KBM-7 (cell line): ENCODE measurements at places on chromosomes 5 and 9.

DNA sequence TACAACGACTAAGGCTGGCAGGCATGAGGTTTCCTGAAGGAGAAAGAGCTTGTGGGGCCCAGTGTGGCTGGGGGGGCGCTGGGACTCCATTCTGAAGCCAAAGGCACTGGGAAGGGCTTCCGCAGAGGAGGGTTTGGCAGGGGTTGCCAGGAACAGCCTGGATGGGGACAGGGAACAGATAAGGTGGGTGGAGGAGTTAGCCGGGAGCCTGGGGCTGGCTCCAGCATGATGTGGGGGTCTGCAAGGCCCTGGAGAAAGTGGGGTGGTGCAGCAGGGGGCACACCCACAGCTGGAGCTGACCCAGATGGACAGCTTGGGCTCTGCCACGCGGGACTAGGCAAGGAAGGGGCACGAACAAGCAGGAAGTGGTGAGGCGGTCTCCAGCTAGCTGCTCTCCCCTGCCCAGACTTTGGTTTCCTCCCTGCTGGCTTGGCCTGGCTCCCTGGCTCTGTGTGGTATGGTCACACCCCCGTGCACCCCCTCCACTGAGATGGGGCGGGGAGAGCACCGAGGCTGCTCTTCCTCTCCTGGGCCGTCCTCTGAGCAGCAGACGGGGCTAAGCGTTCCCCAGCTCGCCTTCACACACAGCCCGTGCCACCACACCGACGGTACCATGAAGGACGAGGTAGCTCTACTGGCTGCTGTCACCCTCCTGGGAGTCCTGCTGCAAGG lies at the start of gene LTC4S:
Gene LTC4S (plus strand): TSS at position 519 of the 672 bp plus-strand sequence. CDS start 95 bp downstream, at position 614.
- DNase-seq = peak; percentile 92

GRCh38 chr5:3599226-3600105 lies 3.8 kb downstream of the IRX1 start:
- no peak for DNase-seq

DNA sequence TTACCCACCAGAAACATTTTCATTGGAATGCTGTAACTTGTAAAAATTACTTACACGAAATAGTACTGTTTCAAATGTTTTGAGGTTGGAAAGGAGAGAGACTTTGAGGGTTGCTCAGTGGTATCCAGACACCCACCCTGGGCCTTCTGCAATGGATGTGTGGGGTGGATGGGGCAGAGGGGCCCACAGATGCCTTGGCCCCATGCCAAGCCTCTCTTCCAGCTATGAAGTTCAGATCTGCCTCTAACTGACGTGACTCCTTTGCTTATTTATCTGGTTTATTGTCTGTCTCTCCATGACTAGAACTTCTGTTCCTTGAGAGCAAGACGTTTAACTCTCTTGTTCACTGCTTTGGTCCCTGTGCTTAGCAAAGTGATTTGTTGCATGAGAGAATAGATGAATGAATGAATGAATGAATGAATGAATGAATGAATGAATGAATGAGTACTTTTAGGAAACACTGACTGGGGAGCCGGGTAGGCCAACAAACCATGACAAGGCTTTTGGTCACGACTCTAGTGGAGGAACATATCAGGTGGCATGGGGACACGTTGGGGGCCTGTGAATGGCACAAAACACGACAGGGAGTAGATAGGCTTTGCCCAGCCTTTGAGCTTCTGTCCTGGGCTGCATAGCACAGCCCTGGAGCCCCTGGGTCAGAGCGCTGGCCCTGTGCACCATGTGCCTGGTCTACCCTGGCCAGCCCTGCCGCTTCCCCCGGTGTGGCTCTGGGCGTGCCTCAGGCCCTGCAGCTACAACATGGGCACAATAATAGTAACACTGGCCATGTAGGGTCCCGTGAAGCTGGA lies 31.8 kb downstream of the AK8 start:
- no peak for DNase-seq

DNA sequence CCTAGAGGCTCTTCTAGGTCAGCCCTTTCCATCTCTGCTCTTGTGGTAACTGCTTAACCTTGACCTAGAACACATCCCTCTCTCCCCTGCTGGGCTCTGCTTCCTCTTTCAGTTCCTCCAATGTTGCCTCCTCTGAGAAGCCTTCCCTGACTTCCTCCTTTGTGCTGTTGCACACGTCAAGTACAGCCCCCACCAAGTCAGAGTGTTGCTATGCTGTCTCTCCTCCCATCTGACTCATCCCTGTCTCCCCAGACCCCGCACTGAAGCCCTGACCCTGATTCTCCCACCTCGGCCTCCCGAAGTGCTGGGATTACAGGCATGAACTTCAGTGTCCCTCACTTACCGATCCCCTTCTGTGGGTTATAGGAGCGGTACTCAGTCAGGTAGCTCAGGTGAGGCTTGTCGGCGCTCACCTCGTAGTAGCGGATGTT lies 10.4 kb upstream of the TRIM14 start:
- DNase-seq = peak; percentile 66

DNA sequence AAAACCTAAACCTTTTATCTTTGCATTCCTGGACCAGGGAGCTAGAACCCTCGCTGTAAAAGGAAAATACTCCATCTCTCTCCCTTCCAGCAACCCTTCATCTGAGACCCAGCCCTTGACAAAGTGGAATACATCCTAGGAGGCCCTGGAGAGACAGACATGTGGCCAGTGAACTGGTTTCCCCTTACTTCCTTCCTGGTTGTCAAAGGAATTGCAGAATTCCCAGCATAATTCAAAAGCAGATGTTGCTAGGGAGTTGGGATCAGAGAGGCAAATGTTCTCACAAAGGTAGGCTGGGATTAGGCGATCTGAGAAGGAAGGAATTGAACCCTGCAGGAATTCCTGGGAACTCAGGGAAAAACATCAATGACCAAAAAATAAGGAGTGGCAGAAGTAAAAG lies 80.9 kb downstream of the MARCHF3 start:
- no peak for DNase-seq

- no peak for DNase-seq
Measured at GRCh38 chr5:84688566-84688965, 303.9 kb upstream of the EDIL3 start.

DNA sequence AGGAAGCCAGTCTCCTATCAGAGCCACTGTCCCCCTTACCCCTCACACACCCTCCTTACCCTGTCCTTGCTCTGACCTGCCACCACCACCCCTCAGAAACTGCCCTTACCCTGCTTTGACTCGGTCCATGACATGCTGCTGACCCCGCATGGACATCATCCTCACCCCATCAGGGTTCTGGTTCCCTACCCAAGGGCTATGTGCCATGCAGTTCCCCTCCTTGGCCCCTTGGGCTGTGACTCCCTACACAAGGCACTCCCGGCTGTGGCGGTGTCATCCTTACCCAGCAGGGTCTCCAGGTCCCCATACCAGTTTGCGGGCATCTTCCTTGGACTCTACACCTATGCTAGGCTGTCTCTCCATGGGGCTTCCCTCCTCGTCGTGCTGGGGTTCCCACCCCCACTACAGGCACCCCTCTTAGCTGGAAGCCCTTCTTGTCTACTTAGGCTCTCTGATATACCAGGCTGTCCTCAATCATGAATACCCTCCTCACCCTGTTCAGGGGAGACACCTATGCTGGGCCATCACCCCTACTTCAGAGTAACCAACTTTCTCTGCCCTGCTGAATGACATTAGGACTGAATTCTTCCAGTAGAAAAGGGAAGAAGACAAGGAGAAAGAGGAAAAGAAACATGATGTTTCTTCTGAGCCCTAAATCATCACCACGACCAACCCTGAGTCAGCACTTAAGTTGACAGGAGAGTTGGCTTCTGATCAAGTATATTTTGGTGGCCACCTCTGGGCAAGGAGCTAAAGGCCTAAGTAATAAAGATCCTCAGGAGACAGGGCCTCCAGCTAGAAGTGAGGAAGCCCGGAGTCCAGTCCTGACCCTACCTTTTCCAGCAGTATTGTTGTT lies 115.2 kb downstream of the GCNT1 start:
- DNase-seq = peak; percentile 49

GRCh38 chr5:73591102-73591695 lies 25.7 kb downstream of the UTP15 start:
- DNase-seq = peak; percentile 88

DNA sequence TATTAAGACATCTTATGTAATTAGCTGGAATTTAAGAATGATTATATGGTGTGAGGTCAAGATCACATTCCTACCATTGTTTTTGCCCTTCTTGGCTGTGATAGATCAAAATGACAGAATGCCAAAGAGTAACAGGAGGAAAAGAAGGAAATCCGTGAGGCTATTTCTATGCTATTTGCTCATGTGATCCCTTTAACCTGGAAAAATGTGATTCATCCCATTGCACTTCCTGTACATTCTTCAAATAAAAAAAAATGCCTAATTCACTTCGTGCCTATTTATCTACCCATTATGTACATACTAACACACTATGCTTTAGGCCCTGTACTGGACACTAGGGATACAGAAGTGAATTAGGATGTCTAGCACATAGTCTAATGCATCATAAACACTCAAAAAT lies 154.1 kb upstream of the PAPPA start:
- DNase-seq = no peak

DNA sequence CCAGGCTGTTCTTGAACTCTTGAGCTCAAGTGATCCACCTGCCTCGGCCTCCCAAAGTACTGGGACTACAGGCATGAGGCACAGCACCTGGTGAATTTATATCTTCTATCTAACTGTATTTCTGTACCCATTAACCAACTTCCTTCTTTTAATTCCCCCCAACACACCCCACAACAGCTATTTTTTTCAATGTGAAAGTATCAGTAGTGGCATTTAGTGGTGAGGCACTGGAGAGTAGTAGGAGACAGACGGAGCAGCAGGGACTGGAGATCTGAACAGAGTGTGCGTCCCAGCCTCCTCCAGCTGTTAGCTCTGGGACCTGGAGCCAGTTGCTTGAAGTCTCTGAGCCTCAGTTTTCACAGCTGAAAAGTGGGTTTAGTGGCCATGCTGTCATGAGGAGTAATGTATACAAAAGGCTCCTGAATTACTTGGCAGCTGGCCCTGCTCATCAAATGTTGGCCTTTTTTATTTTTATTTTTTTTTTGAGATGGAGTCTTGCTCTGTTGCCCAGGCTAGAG lies 11.0 kb upstream of the EEIG1 start:
- DNase-seq = no peak

- no peak for DNase-seq
Measured at GRCh38 chr5:643351-643801, 31.2 kb downstream of the CEP72 start.

DNA sequence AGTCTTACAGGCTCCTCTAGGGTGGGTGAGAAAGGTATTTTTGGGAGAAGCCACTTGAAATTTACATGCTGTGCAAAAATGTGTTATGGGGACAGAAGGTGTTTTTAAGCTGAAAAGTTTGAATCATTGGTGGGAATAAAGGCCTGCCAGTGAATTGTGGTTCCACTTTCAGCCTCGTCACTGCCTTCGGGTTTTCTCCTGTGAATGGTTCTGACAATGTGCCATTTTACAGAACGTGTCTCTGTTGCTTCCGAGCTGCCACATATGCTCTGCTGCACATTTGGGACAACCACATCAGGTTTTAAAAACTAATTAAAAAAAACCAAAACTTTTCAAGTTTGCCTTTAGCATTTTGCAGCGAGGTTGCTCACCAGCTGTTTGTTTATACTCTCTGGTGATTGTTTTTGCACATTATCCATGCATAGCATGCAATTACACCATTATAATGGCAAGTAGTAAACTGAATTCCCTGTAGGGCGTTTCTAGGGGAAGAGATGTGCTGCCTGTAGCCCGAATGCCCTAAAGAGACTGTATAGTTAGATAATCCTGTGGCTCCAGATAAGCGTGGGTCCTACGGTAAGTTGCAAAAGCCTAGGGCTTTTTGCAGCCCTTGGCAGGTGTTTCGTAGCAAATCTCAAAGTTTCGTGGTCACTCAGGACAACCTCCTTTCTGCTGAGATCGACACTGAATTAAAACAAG lies 40.1 kb upstream of the SUB1 start:
- no peak for DNase-seq

- peak; percentile 53 for DNase-seq
Measured at GRCh38 chr9:105064248-105065097, 136.5 kb upstream of the ABCA1 start.

DNA sequence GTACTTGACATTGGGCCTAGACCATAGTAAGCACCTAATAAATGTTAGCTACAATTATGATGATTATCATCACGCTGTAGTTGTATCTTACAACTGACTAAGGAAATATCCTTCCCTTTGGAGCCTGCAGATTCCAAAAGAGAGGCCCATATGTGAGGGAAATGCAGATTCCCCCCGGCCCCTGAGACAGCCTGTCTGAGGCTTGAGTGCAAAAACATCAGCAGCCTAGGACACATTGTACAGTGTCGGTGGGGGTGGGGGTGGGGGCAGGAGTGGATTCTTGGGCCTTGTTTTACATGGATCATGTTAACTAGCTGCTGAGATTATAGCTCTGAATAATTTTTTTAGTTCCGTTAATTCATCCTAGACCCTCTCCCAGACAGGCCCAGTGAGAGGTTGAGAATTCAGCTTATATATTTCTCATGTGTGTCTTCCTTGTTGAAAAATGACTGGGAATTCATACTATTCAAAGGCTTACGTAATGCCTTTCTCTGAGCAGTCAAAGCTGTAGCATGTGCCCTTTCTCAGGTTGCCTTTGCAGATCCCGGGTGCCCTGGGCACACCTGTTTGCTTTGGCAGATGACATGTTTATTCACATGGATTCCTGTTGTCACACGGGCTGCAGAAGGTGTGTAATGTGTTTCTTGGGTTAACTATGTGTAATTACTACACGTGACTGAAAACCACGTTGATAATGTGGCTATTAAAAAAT lies 262.8 kb downstream of the NR3C1 start:
- DNase-seq = no peak

DNA sequence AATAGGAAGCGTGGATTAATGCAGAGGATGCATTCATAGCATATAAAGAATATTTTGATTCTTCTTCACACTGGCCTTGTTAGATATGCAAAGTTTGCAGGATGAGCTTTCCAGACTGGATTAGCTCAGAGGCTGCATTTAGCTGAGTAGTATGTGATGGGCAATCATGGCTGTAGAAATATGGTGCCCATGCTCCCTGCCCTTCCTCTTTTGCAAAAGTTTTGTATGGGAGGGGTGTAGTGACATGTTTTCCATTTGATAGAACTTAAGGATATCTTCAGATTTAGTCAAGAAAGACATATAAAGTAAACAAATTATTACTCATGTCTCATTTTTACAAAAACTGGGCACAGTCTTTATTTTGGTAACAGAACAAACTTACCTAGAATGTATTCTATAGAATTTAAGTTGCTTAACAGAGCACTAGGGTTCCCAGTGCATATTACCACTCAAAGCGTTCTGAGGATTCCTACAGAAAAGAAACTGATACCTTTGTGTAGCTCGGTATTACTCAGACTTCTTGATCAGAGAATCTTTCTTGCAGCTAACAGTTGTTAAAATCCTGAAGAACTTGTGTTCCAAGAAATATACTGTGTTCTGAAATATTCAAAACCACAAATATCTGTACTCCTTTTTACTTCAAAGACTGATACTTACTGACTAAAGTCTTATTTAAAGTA lies 9.8 kb downstream of the GTF3C4 start:
- DNase-seq = no peak

GRCh38 chr9:90851444-90851843 lies 49.8 kb downstream of the SYK start:
- DNase-seq = no peak

DNA sequence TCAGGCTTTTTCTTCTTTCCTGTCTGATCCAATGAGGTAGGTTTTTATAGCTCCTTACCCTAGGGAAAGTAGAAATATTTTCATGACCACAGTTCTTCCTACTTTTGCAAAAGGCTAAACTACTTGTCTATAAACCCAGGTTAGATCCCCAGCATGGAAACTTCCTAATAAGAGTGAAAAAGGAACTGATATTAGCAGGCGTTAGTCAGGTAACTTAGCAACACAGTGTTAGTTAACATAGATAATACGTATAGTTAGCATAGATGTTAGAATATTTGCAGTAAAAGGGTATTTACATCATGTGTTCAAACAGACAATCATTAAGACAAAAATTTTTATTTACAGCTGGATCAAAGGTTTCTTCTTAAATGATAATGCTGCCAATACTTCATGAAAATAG lies 162.9 kb upstream of the DAB2 start:
- no peak for DNase-seq
